ENCODE measurements at places on chromosomes 13 and 19. TPM values are rescaled to one million over a fixed set of nuclear protein-coding genes. Genes with fewer than 3 reads are reported as not detected.

GRCh38 chr19:42140125-42140754, 8.0 kb upstream of the POU2F2 start:
- no peak overlapping the region for H3K4me3 ChIP-seq
- H3K36me3 ChIP-seq = no peaks in the 10 kb centered on the region
- H3K27me3 ChIP-seq = no peaks in the 10 kb centered on the region

- no peaks in the 10 kb centered on the region for H3K36me3 ChIP-seq
- H3K4me3 ChIP-seq = no peak overlapping the region
- no peaks in the 10 kb centered on the region for H3K4me1 ChIP-seq
- no peak for DNase-seq
- no peaks in the 10 kb centered on the region for H3K27me3 ChIP-seq
Observed at GRCh38 chr13:111468037-111468959, 147.9 kb downstream of the TEX29 start.

- DNase-seq = no peak
- no peak overlapping the region for H3K27ac ChIP-seq
- H3K4me1 ChIP-seq = no peaks in the 10 kb centered on the region
- peaks cover 71% of the 10 kb centered on the region for H3K36me3 ChIP-seq
- no peak overlapping the region for H3K4me3 ChIP-seq
- H3K27me3 ChIP-seq = no peaks in the 10 kb centered on the region
Observed at GRCh38 chr19:35506011-35506410, 7.4 kb downstream of the DMKN start.

- peak overlapping the region; percentile 87 for H3K4me3 ChIP-seq
- no peaks in the 10 kb centered on the region for H3K4me1 ChIP-seq
- no peak for DNase-seq
- no peaks in the 10 kb centered on the region for H3K36me3 ChIP-seq
- peaks cover 14% of the 10 kb centered on the region for H3K27me3 ChIP-seq
- no peak overlapping the region for H3K27ac ChIP-seq
Observed at GRCh38 chr19:6109947-6110346, 353 bp downstream of the RFX2 start.

DNA sequence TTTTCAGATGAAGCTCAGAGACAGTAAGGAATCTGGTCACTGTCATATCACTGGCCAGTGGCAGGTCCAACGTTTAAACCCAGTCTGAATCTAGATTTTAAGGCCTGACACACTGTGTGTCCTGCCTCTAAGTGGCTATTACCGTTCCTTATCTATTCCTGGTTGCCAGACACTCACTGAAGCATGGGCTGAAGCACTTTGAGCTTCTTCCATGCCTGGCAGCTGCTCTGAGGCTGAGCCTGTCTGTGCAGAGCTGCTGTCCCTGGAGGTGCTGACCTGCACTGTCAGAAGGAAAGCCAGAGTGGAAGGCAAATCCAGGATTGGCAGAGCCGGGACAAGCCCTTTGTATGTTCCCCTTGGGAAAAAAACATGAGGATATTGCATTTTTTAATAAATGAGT, 109.2 kb upstream of the SLC7A1 start:
- no peak for DNase-seq
- H3K4me3 ChIP-seq = no peak overlapping the region
- H3K36me3 ChIP-seq = no peaks in the 10 kb centered on the region
- no peaks in the 10 kb centered on the region for H3K4me1 ChIP-seq
- no peaks in the 10 kb centered on the region for H3K27me3 ChIP-seq

DNA sequence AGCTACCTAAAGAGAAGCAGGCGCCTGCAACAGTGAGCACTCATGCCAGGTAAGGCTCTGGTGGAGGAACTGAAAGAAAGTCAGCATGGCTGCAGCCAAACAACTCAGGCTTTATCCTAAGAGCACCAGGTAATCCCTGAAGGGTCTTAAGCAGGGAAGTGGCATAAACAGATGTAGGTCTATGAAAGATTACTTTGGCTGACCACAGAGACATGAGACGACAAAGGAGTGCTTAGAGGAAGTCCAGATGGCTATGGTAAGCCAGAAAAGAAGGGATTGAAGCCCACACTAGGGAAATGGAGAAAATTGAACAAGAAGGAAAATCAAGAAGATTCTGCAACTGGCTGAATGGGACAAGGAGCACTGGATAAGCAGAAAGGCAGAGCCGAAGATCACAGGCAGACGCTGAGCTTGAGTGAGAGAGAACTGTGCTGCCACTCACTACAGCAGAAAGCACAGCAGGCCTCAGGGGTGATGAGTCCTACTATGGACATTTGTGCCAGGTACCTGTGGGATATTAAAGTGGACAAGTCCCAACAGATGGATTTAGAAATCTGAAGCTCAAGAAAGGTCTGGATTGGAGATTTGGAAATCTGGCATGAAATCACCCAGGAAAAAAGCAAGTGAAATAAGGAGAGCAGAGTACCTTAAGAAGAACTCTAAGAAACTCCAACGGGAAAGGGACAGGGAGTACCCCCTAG, 4.2 kb downstream of the RCBTB1 start:
- H3K4me3 ChIP-seq = no peak overlapping the region
- H3K4me1 ChIP-seq = no peaks in the 10 kb centered on the region
- peaks cover 30% of the 10 kb centered on the region for H3K36me3 ChIP-seq

DNA sequence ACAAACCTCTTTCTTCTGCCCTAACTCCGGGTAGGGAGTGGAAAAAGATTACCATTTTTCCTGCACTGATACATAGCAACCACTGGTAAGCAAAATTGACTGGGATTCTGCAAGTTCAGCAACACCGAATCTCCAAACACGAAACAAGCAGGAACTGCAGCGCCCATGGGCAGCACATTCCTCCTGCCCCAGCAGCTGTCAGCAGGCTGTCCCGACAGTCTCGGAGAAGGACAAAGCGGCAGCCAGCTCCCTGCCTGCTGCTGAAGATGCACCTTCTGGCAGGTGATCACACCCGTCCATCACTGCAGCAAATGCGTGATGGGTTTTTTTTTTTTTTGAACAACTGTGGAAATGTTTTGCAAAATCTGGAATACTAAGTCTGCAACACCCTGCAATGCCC, 6.7 kb downstream of the TMTC4 start:
- DNase-seq = no peak
- H3K27me3 ChIP-seq = no peaks in the 10 kb centered on the region
- no peak overlapping the region for H3K4me3 ChIP-seq
- H3K4me1 ChIP-seq = no peaks in the 10 kb centered on the region
- peaks cover 46% of the 10 kb centered on the region for H3K36me3 ChIP-seq

DNA sequence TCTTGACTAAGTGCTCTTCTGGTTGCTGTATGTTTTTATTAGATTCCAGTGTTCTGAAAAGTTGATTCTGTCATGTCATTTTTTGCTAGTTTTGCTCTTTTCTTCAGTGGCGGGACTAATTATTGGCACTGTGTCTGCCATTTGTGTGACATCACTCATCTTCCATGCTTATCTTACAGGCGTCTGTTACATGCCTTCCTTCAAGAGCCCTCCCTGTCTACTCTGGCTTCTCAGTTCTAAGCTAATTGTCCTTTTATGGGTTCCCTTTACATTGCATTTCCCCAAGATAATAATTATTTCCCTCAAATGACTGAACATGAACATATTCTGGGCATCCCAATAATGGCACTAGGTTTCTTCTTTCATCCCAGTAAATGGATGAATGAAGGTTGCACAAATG, 459.1 kb downstream of the DCT start:
- H3K4me3 ChIP-seq = no peak overlapping the region
- H3K27ac ChIP-seq = no peak overlapping the region
- no peak for DNase-seq
- H3K4me1 ChIP-seq = no peaks in the 10 kb centered on the region
- H3K36me3 ChIP-seq = no peaks in the 10 kb centered on the region

DNA sequence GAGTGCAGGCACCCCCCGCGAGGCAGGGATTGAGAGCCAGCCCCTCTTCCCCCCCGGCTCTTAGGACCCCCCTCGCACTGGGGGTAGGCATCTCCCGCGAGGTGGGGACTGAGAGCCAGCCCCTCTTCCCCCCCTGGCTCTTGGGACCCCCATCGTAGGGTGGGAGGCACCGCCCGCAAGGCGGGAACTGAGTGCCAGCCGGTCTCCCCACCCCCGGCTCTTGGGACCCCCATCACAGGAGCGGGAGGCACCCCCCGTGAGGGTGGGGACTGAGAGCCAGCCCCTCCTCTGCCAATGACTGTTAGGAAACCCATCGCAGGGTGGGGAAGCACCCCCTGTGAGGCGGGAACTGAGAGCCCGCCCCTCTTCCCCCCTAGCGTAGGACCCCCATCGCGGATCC, 363.4 kb upstream of the SPRY2 start:
- no peak for DNase-seq
- H3K4me3 ChIP-seq = no peak overlapping the region
- no peak overlapping the region for H3K27ac ChIP-seq
- H3K36me3 ChIP-seq = peaks cover 9% of the 10 kb centered on the region

DNA sequence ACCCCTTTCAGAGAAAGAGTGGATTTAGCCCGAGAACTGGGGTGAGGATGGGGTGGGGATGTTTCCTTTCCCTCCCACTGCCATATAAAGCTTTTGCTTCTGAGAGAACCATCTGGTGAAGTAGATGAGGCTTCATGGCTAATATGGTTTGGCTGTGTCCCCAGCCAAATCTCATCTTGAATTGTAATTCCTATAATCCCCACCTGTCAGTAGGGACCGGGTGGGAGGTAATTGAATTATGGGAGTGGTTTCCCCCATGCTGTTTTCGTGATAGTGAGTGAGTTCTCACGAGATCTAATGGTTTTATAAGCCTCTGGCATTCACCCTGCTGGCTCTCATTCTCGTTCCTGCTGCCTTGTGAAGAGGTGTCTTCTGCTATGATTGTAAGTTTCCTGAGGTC, 270.9 kb downstream of the LMO7 start:
- no peak overlapping the region for H3K4me3 ChIP-seq
- no peaks in the 10 kb centered on the region for H3K36me3 ChIP-seq
- H3K27me3 ChIP-seq = no peaks in the 10 kb centered on the region

GRCh38 chr13:33058776-33059327, 42.6 kb downstream of the KL start:
- no peaks in the 10 kb centered on the region for H3K27me3 ChIP-seq
- H3K4me3 ChIP-seq = no peak overlapping the region
- H3K27ac ChIP-seq = no peak overlapping the region
- DNase-seq = no peak

DNA sequence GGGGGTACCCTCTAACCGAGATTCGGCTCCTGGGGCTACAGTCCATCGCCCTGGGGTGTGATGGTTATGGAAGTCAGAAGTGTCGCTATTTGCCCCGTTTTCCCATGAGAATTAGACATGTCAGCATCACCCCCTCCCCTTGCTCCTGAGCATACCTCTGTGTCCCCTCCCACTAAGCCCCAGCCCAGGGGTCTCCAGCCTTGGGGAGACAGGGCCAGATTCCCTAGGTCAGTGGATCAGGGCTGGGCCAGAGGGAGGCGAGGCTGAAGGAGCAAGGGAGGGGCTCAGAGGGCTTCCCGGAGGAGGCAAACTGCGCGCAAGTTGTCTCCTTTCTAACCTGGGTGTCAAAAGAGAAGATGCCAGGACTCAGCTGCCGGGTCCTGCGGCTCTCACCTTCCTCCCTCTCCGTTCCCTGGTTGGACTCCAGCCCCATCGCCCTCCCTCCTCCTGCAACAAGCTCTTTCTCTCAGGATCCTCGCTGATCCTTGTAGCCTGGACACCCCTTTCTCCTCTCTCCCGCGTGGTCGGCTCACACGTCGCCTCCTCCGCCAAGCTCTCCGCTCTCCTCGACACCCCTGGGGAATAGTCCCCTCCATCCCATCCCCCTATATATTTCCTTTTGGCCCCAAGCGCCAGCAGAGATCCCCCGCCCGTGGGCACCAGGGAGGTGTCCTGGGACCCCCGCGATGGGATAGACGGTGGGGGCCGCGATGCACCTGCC, 459 bp upstream of the TMEM59L start:
- H3K4me3 ChIP-seq = peak overlapping the region; percentile 64
- H3K4me1 ChIP-seq = peaks cover 17% of the 10 kb centered on the region
- H3K27me3 ChIP-seq = peaks cover 67% of the 10 kb centered on the region
- peaks cover 2% of the 10 kb centered on the region for H3K36me3 ChIP-seq

The RPL18 gene
- total RNA-seq = 1,874 TPM

The HPN gene
- total RNA-seq = 9.3 TPM

The DIAPH3 gene
- 23.1 TPM for total RNA-seq

The WDR87 gene
- total RNA-seq = not detected

The KIR2DL4 gene
- not detected for total RNA-seq

The ZNF99 gene
- total RNA-seq = not detected

The KIR2DL1 gene
- total RNA-seq = not detected
